HTR-8/SVneo (cell line): ENCODE measurements at places on chromosomes 2 and 18.
A peak's percentile ranks its signal among the peaks of the same experiment; 100 is the strongest.

DNA sequence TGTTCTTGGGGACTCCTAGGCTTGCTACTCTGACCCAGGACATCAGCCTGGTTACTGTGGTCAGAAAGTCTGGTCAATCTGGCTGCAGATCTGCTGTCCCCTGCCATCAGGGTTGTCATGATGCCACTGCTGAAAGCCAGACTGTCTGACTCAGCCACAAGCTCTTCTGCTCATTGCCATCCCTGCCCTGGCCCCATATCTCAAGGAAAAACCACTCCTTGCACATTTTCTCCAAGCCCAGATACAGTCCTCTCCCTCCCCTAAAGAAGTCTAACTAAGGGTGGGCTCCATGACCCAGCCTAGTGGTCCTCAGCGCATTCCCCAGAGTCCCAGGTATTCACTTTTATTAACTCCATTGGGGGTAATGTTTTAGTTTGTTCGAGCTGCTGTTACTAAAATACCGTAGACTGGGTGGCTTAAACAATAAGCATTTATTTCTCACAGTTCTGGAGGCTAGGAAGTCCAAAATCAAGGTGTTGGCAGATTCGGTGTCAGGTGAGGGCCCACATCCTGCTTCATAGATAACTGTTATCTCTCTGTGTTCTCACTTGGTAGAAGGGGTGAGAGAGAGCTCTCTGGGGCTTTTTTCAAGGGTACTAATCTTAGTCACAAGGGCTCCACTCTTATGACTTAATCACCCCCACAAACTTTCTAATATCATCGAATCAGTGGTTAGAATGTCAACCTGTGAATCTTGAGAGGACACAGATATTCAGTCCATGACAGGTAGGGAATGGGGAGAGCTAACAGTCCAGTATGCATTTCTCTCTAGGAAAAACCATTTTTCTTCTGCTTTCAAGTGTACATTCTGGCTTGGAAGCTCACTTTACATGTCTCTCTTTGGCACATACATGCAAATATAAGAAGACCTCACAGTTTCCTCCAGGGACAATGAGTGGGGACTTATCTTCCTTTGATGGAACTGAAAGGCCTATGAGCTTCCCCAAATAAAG lies 94.8 kb upstream of the CXCR4 start:
- DNase-seq: no peak

GRCh38 chr2:67782443-67782842 lies 280.4 kb downstream of the C1D start:
- no peak for DNase-seq

DNA sequence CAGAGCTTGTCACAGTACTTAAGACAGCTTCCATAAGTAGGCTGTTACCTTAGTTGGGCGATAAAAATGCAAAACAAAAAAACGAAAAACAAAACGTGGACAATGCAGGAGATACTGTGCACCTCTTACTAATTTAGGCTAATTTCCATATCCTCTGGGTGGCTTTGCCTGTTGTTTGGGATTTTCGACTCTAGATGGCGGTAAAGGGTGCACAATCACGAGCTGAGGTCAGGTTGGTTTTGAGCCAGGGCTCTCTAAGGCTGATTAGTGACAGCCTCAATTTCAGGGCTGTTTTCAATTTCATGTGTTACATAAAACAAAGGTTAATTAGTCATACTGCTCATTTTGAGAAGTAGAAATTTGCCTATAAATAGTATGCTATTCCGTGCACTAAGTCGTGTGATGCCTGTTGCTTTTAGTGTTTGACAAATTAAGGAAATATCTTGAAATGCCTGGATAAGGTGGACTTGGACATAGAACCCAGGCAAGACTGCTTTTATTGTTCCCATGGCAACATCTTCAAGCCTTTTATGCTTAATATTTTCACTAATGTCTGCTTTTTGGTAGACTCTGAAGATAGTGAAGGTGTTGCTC lies 493.1 kb downstream of the SOCS6 start:
- DNase-seq: peak; percentile 1

DNA sequence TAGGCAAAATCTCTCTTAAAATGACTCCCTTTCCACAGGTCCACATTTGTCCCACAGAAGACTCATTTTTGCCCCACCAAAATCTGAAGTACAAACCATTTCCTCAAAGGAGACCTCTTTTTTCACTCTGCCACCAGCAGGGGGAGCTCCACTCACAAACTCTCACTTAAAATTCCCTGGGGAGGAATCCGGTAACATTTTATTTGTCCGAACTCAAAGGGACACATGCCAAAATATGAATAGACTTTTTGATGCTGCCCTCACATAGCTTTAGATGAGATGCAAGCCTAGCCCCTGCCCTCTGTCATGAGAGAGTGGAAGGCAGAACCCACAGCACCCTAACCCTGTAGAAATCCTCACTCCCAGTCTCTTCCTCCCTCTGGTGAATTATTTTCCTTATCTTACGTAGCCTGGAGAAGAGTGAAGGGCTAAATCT lies 57.1 kb downstream of the RMDN2 start:
- peak; percentile 28 for DNase-seq

GRCh38 chr2:112765251-112765650 lies 842 bp upstream of the CKAP2L start:
- DNase-seq: no peak

- no peak for DNase-seq
Measured at GRCh38 chr2:133025004-133025403, 355.0 kb upstream of the LYPD1 start.

DNA sequence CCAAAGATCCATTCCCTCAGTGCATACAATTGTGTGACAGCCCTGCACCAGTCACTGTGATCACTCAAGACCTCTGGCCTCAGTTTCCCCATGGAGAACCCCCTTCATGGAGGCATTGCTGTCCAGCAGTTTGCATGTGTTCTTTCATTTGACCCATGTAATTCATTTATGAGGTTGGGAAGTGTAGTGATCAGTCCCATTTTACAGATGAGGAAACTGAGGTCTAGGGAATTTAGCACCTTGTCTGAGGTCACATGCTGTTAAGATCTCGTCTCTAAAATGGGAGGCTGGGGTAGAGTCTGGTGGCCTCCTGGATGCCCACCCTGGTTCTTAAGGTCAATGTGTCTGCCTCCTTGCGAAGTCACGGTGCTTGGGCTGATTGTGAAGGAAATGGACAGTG lies 19.1 kb downstream of the LDLRAD4 start:
- DNase-seq: no peak

DNA sequence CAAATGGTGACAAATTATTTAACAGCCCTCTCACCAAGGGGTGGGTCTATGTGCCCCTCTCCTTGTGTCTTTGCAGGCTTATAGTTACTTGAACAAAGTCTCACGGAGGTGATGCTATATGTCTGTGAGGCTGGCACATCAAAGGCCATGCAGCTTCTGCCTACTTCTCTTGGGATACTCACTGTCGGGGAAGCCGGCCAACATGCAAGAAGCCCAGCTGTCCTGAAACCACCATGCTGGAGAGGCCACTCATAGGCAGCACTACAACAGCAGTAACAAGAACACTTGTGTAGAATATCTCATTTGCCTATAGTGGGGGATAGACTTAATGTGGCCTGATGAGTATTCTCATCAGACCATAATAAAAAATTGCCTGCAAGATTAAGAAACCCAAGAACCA lies 233.7 kb upstream of the NCKAP5 start:
- DNase-seq: no peak

GRCh38 chr2:127887082-127887775 lies 1.5 kb upstream of the AMMECR1L start:
- DNase-seq: no peak

- DNase-seq: no peak
Measured at GRCh38 chr2:207256476-207257207, 90.9 kb upstream of the KLF7 start.

DNA sequence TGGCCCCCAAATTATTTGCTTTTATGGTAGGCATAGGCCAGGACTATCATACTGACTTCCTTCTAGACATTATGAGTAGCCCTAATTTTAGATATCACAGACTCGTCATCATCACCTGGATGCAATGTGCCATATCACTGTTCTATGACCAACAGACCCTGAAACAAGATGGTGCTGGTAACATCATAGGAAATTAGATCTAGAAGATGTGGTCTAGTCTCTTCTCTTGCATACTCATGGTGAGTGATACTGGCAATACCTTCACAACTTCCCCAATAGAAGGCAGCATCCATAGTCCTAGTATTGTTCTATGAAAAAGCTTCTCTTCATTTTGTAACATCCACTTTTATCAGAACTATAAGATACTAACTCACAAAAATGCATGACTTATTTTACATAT lies 116.3 kb upstream of the ITGA4 start:
- DNase-seq: no peak

- DNase-seq: no peak
Measured at GRCh38 chr2:41859615-41860514, 188.0 kb upstream of the PKDCC start.

GRCh38 chr2:27143285-27143684 lies 4.1 kb upstream of the PRR30 start:
- no peak for DNase-seq

- DNase-seq: no peak
Measured at GRCh38 chr2:112713585-112713925, 7.3 kb upstream of the NT5DC4 start.

DNA sequence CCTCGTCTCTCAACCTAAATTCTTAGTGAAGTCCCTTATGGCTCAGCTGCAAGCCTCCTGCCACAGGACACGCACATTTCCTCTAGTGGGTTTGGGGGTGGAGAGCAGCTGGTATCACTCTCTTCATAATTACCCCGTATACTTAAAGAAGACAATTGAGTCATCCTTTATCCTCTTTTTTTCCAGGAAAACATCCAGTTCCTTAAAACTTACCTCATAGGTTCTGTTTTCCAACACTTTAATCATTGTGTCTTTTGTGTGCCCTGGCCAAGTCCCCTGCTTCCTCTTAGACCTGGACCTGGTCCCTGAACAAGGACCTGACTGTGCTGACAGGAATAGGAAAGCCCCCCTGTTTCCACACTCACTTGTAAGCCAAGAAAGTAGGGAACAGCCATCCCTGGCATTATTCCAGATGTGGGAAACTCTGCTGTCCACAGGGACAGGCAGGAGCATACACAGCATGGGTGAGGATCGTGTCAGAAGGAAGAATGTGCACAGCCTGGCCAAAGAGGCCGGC lies 42.3 kb upstream of the MYO1B start:
- DNase-seq: no peak

DNA sequence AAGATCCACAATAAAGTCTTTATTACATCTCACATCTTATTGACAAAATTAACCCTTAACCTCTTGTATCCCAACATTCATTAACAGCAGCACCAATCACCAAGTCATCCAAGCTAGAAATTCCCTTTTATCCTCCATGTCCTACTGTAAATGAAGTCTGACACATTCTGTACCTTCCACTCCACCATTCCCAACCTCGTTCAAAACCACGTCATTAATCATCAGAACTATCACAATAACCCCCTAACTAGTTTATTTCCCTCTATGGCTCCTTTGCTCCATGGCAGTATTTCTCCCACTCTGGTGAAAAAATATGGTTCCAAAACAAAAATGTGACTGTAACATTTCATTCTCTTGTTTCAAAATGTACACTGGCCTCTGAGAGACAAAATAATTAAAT lies 1626.2 kb downstream of the LRP1B start:
- DNase-seq: no peak

- DNase-seq: peak; percentile 43
Measured at GRCh38 chr2:172113617-172114016, 10.9 kb upstream of the DLX2 start.

DNA sequence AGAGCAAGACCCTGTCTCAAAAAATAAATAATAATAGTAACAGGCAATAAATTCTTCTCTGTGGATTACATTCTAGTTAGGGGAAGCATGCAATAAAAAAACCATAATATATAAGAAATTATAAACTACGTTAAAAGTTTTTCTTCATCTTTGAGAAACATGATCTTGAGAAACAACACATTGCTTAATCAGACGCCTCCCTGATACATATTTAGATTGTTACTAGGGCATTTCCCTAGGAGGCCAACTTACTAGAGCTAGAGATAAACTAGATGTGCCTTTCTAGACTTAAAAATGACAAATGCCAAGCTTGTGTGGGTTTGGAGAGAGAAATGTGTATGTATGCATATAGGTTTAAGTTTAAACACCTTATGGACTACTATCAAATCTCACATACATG lies 76.3 kb upstream of the GALNT5 start:
- no peak for DNase-seq

DNA sequence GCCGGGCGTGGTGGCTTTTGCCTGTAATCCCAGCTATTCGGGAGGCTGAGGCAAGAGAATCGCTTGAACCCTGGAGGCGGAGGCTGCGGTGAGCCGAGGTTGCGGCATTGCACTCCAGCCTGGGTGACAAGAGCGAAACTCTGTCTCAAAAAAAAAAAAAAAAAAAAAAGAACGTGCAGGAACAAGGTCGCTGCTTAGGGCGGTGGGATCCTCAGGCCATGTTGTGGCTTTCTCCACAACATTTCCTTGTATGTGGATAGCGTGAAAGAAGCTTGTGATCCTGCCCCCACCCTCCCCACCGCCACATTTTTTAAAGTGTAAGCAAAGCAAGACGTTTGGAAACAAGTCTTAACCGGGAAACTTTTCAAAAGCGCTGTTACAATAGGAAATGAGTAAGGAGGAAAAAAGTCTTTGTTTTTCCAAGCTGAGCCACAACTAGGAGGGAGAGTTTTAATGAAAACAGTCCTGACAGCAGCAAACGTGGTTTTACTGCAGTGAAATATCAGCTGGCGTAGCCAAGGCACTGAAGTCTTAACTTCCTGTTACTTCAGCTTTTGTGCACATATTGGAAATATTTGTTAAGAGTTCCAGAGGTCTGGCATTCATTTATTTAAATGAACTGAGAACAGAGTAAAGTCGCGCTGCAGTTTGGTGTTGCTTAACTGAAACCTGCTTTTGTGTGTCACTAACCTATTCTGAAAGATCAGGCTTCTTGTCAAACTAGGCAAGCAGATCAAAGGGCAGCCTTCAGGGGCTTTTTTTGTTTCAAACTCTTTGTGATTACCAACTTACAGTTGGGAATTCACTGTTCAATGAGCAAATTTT lies 3.8 kb downstream of the TGIF1 start:
- DNase-seq: no peak

DNA sequence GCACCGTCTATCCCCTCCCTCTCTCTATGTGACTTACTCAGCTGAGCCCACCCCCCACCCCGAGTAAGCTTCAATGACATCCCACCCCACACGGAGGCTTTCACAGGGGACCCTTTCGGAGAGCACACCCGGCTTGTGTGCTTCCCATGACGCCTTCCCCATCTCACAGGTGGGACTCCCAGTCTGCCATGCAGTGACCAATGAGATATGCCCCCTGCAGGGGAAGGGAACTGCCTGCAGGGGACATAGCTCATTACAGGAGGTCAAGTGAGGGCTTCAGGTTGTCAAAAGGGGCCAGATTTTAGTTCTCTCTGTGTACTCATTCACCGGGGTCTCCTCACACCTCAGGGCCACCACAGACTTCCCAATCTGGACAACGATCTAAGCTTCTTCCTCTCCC lies 112.6 kb downstream of the GAREM1 start:
- DNase-seq: no peak

DNA sequence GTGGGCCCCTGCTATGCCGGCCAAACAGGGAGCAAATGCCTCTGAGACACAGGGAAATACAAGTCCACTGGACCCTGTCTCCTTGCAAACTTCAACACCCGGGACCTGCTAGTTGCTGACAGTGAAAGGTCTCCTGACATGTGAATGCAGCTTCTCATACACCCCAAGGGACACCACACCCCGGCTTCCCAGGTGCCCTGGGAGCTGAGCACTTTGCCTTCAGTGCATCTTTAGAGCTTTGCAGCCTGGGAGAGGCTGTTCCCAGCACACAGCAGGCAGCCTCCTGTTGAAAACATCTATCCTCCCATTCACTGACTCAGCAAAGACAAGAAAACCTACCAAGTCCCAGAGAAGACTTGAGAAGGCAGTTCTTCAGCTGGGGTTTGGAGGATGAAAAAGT lies 143.4 kb downstream of the COL6A3 start:
- no peak for DNase-seq

- no peak for DNase-seq
Measured at GRCh38 chr2:29761278-29761677, 160.1 kb downstream of the ALK start.

- no peak for DNase-seq
Measured at GRCh38 chr2:55901941-55902340, 21.6 kb downstream of the EFEMP1 start.
